Gastrocnemius medialis (tissue), 4 donors: ENCODE measurements at places on chromosomes 5 and 9.

DNA sequence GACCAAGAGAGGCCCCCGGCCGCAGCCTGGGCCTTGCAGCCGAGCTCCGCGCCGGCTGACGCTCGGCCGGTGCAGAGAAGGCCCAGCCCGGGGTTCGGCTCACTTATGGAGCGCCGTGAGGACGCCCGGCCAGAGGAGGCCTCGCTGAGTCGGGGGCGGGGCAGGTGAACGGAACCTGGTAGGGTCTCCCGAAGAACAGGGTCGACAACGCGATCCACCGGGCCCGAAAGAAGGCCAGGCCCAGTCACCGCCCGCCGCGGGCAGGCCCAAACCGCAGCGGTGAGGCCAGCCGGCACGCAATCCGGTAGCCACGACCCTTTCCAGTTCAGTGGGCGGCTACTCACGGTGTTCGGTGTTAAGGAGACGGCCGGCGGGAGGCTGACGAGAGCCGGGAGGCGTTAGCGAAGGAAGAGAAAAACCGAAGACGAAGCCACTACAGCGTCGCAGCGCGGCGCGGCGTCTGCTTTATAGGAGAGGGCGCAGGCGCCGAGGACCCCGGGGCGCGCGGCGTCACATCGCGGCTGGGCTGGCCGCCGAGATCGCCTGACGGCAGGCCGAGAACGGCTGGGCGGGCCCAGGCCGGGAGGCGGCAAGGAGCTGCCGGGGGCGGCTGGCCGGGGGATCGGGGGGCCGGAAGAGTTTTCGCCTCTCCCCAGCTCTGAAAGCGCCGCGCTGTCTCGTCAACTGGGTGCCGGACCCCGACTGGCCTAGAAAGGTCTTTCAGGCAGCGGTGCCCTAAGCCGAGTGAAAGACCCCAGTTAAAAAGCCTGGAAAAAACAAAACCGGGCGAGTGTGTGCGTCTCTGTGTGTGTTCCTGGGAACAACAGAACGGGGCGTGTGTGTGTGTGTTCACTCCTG, at the start of gene SKP1:
SKP1 (minus strand) TSS at position 440 of the 858 bp plus-strand sequence. CDS start 2,928 bp downstream, outside the sequence.
- peak; percentile 68 for DNase-seq

GRCh38 chr9:137069508-137070091, 757 bp downstream of the SAPCD2 start:
- no peak for DNase-seq

- DNase-seq, result no peak
These were observed 60.3 kb downstream of the TLE4 start for GRCh38 chr9:79632060-79632459.

GRCh38 chr5:28450997-28451396, 1412.6 kb upstream of the CDH9 start:
- no peak for DNase-seq

DNA sequence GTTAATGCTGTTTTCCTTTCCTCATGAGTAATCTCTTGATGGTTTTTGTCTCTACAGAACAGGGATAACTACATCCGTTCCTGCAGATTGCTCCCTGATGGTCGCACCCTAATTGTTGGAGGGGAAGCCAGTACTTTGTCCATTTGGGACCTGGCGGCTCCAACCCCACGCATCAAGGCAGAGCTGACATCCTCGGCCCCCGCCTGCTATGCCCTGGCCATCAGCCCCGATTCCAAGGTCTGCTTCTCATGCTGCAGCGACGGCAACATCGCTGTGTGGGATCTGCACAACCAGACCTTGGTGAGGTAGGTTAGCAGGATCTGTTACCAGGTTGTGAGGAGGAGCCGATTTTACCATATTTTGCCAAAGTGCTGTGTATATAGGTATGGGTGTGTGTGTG, 148.2 kb downstream of the TLE4 start:
- DNase-seq, result no peak

DNA sequence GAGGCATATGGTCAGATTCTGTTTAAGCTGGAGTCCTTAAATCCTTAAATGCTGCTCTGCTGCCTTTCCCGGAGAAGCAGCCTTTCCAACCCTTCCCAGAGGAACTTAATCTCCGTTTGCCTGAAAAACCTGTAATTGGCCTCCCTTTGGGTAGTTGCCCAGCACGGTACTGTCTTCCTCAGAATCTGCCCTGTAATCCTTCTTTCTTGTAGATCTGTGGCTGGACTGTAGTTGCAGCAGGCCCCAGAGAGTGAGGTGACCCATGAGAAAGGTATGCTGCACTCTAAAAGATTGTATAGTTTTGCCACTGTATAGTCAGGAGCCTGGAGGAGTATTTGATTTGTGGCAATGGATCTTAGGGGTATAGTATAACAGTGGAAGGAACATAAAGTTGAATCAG, 11.7 kb downstream of the SPIN1 start:
- DNase-seq, result no peak

- no peak for DNase-seq
These were observed 11.3 kb downstream of the RGS14 start for GRCh38 chr5:177368869-177369644.

- DNase-seq, result no peak
These were observed 456.5 kb downstream of the CDH18 start for GRCh38 chr5:19531374-19531952.

DNA sequence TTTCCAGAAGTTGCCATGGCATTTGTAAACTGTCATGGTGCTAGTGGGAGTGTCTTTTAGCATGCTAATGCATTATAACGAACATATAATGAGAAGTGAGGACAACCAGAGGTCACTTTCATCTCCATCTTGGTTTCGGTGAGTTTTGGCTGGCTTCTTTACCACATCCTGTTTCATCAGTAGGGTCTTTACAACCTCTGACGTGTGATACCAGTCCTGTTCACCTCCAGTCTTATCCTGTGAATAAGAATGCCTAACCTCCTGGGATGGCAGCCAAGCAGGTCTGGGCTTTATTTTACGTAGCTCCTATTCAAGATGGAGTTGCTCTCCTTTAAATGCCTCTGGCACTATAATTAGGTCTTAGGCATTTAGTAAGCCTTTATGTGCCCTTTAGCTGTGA, 20.4 kb upstream of the RFK start:
- DNase-seq, result no peak

- no peak for DNase-seq
These were observed 80.6 kb downstream of the FEM1C start for GRCh38 chr5:115463983-115464382.

DNA sequence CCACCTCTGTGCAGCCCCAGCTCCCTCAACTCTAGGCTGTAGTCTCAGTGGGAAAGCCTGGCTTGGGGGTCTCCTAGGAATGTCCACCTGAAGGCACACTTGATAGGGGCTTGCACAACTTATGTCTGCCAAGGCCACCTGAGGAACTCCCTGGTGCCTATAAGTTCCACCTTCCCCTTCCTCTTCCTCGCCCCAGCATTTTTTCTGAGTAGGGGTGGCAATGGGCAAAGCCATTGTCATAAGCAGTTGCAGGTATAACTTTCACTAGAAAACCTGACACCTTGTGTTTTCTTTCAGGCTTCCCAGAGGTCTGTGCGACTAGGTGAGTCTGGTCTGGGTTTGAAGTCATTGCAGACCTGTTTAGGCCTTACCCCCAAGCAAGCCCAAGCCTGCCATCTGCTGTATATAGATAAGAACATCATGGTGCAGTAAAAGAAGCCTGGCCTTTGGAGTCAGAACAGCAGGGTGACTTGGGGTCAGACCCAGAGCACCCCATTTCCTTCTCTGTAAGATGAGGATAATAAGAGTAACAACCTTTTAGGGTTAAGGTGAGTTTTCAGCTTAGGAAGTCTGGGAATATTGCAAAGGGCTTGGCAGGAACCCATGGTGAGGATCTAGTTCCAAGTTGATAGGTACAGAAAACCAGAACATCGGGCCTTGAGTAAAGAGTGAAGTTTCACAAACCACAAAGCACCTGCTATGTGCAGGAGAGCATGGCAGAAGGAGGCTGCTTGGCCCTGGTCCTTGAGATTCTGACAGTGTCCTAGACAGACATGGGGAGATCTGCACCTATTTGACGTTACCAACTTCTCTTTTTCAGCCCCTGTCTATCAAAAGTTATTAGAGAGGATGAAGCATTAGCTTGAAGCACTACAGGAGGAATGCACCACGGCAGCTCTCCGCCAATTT, 33.8 kb downstream of the TGFBI start:
- no peak for DNase-seq

- DNase-seq, result peak; percentile 62
These were observed 14.7 kb upstream of the CXXC5 start for GRCh38 chr5:139633295-139634027.

DNA sequence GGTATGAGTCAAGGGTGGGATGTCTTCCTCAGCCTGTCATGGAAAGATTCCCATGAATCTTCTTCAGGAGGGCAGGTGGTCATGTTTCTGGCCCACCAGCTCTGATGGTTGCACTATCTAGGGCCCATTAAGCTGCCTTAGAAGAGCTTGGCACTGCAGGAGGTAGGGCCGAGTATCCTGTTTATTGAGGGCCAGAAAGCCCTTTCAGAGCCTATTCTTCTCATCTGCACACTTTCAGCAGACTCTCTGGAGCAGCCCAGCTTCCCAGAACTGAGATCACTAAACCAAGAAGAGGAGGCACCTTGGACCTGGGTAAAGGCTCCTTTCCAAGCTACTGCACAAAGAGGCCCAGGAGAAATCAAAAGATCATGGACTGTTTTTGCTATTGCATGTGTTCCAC, 146.5 kb downstream of the MTX3 start:
- no peak for DNase-seq
